ENCODE measurements at places on chromosomes 2 and 18. TPM values are rescaled to one million over a fixed set of nuclear protein-coding genes. Genes with fewer than 3 reads are reported as not detected.

DNA sequence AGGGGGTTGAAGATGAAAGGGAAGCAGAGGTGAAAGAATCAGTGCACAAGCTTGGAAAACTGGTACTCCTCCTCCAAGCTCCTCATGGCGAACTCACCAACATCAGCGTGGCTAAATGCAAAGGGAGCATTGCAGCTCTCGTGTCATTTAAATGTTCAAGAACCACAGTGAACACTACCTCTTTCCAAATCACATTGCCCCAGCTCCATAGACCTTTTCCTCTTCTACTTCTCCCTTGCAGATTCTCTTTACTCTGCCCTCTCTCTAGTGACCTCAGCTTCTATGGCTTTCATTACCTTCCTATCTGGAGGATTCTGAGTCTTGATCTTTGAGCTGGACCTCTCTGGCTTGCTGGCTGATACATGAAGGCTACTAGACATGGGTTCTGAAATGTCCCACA, 14.3 kb downstream of the EPB41L3 start:
- DNase-seq = no peak

DNA sequence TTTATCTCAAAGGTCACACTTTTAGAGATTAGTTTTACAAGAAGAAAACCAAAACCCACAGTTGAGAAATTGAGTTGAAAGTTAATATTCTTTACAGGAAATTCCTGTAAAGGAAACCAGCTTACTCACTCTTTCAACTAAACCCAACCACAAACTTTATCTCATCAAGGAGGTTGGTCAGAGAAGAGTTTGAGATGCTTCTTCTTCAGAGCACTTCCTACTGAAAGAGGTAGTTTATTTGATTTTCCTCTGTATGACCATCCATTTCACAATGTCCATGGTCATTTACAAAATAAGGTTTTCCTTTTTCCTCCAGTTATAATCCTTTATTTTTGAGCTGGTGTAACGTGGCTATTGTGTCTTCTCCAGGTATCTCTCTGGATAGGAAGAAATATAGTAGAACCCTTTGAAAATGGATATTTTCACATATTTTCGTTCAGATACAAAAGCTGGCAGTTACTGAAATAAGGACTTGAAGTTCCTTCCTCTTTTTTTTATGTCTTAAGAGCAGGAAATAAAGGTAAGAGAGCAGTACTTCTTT, 4.5 kb upstream of the IL18RAP start:
- DNase-seq = no peak

PFN4 gene
- 0.94 TPM for polyA plus RNA-seq

DNA sequence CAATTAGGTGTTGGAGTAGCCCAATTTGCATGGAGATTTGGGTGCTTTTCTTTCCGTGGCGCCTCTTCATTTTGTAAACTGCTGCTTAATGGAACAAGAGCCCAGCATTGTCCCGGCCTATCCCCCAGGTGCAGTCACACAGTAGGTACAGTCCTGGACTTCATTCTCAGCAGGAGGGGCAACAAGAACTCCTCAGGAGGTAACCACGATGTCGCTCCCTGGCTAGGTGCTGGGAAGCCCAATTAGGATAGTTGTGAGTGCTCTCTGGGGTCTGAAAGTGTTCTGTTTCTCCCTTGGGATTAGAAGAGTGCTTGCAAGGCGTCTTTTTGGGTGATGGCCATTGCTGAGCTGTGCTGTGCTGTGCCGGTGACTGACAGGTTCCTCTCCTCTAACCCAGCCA, 53.8 kb downstream of the CABLES1 start:
- DNase-seq = no peak

ACTG2 gene
- 5.1 TPM for polyA plus RNA-seq

- no peak for DNase-seq
Measured at GRCh38 chr2:153808679-153809078, 63.0 kb upstream of the GALNT13 start.

DNA sequence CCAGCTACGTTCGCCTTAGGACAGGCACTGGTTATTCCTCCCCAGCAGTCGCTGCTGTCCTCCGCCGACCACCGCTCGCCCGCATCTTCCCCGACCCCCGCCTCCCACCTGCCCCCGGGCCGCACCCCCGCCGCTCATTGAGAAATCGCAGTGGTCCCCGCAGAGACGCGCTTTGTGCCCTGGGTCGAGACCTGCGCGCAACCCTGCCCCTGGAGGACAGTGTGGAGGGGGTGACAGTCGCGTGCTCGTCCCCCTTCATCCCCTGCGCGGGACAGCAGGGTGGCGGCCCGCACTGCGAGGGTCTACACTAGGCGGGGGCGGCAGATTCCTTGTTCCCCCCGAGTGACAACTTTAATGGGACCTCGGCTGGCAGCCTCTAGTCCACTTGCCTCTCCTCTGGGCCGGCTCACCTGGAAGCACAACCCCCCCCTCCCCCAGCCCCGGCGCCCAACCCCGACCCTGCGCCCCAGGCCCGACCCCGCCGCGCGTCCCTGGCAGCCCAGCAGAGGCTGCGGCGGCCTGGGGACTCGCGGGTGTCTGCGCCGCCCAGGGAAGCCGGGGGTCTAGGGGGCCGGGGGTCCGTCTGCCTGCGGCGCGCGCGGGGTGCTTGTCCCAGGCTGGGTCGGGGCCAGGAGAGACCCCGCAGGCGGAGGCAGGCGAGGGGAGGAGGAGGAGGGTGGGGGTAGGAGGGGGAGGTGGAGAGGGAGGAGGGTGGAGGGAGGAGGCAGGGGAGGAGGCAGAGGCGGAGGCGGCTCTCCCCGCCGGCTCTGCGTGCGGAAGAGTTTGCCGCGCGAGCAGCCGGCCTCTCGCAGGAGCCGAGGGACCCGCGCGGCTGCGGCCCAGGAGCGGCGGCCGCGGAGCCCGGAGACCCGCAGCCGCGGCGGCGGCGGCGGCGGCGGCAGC, at the start of gene NPAS2:
Gene NPAS2 (plus strand): TSS at position 770 of the 903 bp plus-strand sequence. CDS start 84,616 bp downstream, outside the sequence.
- no peak for DNase-seq

DNA sequence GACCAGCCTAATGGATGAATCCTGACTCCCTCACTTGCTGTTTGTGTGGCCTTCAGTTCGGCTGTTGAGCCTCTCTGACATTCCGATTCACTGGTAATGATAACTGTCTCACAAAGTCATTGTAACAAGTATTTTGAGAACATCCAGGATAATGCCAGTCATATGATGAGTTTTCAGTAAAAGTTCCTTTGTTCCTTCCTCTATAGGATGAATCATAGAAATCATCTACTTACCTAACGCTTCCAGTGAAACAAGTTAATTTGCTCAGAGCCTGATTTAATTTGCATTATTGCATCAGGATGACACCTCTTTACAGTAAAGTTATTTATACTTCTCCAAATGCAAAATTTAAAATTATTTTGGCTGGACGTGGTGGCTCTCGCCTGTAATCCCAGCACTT, 32.0 kb downstream of the RAB31 start:
- DNase-seq = no peak

HTR2B gene
- 0.11 TPM for polyA plus RNA-seq

EPAS1 gene
- 29.6 TPM for polyA plus RNA-seq

- no peak for DNase-seq
Measured at GRCh38 chr2:111031546-111032478, 88.9 kb upstream of the BCL2L11 start.

GRCh38 chr2:127873707-127874303, 12.0 kb downstream of the AMMECR1L start:
- no peak for DNase-seq

GRCh38 chr2:191521608-191522208, 156.2 kb upstream of the NABP1 start:
- no peak for DNase-seq

DNA sequence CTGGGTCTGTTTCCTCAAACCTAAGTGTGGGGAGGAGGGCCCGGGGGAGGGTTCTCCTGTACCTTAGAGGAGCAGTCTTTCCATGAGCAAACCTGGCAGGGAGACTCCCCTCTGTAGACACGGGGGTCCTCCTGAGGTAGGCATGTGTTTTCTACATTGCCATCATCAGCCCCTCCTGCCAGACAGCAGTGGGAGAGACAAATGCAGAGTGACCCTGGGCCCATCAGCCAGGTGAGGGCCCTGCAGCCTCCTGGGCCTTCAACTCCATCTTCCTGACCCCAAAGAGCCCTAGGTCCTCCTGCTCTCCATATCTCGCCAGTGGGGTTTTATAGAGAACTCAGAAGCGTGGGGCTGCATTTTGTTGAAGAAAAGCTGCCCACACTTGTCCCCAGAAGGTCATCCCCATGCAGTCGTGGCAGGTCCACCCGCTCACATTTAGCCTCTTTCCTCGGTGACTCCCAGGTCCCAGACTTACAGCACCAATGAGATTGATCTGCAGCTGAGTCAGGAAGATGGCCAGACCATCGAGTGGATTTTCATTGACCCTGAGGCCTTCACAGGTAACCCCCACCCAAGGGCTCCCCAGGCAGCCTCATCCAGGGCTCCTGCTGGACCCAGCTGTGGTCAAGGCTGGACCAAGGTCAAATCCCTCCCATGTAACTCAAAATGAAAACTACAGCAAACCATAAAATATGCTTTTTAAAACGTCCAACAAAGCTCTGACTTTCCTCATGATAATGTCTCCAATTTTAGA, 2.6 kb downstream of the CHRNG start:
- no peak for DNase-seq

CFAP53 gene
- polyA plus RNA-seq = 0.32 TPM

DNA sequence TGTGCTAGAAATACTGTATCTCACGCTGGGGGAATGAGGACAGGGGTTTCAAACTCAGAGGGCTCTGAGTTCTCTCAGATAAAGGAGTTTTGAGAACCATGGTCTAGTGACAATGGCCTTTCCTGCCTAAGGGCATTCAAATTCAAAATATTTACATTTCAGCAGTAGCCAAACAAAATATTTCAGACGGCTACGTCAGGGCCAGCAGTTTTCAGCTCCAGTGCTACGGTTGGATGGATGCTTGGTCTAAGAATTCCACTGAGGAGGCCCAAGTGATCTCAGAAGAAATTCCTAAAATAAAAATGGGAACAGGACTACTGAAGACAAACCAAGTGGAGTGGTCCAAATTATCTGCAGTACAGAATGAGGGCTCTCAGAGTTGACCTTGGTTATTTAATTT, 41.1 kb upstream of the SCG2 start:
- no peak for DNase-seq

TWIST2 gene
- polyA plus RNA-seq = 5.5 TPM

DNA sequence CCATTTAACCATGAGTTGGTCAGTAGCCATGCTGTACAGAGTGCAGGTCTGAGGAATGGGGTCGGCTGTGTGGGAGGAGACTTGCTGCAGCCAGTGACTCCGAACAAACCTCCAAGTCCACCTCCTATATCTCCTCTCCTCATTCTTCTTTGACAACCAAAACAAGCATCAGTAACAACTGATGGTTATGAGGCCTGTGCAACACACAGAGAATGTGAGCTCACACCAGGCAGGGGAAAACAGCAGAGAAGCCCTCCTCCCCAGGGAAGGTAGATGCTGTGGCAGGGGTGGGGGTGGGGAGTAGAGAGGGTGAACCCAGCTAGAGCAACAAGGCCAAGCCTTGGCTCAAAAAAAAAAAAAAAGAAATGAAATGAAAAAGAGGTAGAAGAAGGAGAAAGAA, 12.3 kb upstream of the CNGA3 start:
- DNase-seq = no peak

SRD5A2 gene
- 0.04 TPM for polyA plus RNA-seq

ITGB6 gene
- polyA plus RNA-seq = 47.9 TPM

GRCh38 chr18:78794071-78794430, 185.6 kb upstream of the SALL3 start:
- no peak for DNase-seq

DNA sequence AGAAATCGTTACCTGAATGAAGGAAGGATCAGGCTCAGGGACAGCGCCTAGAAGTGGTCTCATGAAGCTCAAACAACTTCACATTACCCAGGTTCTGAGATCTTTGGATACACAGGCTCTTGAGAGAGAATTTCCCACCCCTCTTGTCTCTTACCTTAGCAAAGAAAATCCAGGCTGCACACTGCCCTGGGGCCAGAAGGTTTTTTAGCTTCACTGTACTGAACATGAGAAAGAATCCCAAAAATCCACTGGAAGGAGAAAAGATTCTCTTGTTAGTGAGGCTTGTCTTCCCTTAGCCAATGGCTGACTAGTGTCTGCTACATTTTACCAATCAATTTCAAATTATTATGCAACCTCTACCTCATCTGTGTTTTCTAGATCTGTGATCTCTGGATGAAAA, 101.0 kb upstream of the RIOK3 start:
- no peak for DNase-seq

DNA sequence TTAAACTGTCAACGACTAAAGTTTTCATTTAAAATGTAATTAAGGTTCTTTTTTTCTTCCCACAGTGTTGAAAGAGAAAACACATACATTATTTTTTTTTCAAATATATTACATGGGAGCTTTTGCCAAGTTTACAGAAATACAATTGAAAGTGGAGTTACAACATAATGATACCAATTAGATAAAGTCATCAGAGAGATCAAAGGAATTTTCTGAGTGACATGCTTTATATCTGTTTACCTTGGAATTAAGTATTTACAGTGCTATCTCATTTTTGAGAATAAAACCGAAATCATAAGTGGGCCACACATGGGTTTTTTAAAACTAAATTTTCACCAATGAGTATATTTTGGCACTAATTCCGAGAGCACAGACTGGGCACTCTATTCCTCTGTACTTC, 165.2 kb downstream of the RAPGEF4 start:
- no peak for DNase-seq

GRCh38 chr18:23134780-23135549, at the start of gene CABLES1:
TSS of gene CABLES1 (plus strand) at chr18:23135485. CDS start at chr18:23135763, 278 bp downstream.
- DNase-seq = no peak

- no peak for DNase-seq
Measured at GRCh38 chr2:70141902-70142589, 48.8 kb downstream of the C2orf42 start.

KCNG2 gene
- 0.46 TPM for polyA plus RNA-seq

DNA sequence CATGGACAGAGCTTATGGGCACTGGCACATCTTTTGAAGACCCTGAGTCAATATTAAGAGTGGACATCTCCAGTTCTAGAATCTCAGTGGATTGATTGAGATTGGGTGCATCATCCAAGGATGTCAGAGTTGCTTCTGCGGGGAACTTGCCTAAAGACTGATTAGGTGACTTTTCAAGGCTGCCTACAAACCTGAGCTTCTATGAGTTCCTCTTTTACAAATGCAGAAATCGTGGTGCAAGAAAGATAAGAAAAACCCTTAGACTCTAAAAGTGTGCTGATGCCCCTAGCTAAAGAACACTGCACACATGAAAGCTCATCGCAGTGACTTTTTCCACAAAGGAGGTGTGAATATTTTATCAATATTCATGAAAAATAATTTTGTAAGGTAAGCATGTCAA, 86.8 kb upstream of the NEDD4L start:
- no peak for DNase-seq

PMAIP1 gene
- 53.9 TPM for polyA plus RNA-seq
